ENCODE measurements at places on chromosomes 3 and 15.

GRCh38 chr15:35740761-35741160 is 194.8 kb upstream of the DPH6 start:
- no peak for DNase-seq

- no peak for DNase-seq
These were observed 31.5 kb downstream of the MBNL1 start for GRCh38 chr3:152300029-152300731.

DNA sequence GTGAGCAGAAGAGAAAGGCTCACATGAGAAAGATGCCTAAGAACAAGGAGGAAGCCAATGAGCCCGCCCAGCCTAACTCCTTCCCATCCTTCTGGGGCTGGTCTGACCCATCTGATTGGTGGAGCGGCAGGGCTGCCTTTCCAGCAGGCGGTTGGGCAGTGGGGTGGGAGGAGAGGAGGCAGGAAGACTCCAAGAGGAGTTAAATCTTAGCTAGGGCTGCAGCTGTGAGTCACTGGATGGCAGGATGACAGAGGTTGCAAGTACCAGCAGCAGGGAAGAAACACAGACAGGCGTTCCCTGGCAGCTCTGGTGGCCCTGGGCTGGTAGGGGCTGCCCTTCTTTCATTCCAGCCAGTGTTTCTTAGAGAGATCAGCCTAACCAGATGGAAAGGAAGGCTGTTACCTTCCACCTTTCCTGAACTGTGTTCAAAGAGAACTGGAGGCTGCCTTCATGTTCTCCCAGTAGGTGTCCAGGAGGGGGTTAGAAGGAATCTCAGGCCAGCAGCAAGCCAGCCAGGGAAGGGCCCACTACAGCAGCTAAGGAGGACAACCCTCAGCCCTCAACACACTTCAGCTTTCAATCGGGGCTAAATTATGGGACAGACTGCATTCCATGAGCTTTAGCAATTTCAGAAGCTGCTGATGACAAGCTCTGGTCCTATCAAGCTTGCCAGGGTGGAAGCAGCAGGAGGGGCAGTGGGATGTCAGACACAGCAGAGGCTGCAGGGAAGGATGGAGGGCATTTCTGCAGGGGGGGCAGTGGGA is 50.3 kb downstream of the CHSY1 start:
- no peak for DNase-seq

DNA sequence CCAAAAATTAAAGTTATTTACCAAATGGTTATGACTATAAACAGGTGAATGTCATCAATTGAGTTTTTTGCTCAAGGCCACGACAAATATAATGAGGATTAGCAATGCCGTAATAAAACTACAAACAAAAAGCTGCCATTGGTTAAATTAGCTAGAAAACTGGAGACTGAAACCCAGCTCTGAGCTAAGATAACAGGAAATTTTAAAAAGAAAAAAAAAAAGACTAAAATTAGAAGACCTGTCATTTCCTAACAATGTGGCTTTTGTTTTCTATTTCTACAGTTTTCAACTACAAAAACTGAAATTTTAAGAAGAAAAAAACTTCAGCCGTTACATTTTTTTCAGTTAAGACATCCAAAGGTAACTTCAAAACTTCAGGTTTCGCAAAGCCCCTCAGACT is 9.7 kb downstream of the SLC12A6 start:
- DNase-seq, result no peak

DNA sequence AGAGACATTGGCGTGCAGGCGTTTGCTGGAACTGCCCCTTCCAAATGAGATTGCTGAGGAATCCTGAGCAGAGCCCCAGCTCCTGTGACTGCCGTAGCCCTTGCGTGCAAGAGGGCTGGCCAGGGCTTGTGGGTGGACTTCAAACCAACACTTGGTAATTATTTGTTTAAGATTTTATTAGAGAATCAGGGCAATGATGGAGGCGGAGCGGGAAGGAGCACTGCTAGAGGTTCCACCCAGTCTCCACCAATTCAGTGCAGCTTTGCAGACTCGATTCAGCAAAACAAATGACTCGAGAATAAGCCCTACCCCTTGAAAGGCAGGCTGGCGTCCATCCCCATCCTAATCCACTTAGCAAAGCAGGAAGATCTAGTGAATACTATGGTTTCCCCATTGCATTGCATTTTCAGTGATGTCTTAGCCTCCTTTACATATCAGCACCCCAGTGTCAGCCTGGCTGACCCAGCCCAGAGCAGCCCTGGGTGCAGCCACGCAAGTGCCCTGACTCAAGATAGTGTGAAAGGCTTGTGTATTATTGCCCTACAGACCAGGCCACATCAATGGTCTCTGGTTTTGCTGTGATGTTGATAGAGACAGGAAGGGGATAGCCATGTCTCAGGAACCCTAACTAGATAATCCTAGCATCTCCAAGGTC is 26.0 kb downstream of the GLDN start:
- no peak for DNase-seq

DNA sequence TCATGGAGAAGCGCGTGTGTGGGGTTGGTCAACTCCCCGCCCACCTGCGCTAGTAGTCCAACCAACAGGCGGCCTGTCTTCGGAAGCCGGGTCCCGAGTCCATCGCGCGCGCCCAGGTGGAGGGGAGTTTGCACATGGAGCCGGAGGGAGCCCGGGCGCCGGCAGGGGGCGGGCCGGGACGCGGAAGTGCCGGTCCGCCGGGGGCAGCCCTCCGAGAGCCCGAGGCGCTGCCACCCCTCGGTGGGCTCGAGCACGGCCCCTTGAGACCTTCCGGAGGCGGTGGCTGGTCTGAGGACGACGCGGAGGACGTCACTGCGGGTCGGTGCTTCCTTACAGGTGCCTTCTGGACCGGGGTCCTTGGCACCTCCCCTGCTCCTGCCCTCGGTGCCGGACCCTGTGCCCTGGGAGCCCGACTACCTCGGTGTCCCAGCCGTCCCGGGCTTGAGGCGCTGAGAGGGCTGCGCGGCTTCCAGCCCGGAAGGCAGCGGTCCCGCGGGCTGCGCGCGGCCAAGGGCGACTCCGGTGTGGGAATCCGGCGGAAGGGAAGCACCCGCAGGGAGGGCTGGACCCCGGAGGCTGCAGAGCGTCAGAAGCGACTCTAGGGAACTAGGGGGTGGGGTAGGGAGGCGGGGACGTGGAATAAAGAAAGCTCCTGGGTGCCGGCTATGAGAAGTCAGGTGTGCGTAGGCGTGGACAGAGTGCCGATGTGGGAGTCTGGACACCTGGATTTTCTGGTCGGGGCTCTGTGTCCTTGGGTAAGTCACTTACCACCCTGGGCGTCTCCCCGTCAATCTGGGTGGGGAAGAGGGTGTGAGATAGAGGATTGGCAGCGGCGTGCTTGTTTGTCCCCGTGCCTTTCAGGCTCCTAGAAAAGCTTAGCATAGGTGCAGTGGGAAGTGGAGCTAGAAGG is 212.3 kb downstream of the FGF12 start:
- DNase-seq, result no peak

GRCh38 chr3:12393894-12394293 is 90.4 kb upstream of the TSEN2 start:
- no peak for DNase-seq

DNA sequence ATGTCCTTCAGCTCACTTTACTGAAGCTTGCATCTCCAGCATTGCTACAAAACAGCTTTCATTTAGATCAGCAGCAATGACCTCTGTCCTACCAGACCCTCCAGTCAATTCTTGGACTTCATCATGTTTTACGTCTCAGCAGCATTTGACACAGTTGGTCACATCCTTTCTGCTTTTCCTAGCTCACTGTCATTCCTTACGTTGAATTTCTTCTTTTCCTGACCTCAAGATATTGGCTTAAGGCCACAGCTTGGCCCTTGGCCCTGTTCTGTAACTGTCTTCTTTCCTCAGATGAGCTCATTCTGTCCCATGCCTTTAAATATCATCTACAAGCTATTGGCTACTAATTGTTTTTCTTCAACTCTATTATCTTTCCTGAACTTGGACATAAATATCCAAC is 576.2 kb upstream of the KCNMB2 start:
- DNase-seq, result no peak

- no peak for DNase-seq
These were observed 490.1 kb upstream of the ATP11B start for GRCh38 chr3:182303169-182303568.

DNA sequence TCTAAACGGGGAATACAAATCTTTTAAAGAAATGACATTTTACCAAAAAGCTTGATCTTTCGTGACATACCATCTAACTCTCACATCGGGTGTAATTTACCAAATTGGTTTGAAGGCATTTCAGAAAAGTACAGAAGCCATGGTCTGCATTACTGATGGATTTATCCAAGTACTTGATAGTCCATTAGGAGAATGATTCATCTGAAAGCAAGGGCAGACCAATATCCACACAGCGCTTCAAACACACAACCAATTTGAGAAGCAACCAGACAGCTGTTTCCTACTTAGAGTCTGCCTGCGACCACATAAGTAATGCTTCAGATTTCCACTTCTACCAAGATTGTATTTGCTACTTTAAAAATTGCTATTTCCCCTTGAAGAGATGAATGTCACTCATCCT is 697.6 kb upstream of the ALCAM start:
- no peak for DNase-seq

- no peak for DNase-seq
These were observed 215.6 kb downstream of the LPP start for GRCh38 chr3:188369526-188369925.

GRCh38 chr15:57931570-57931969 is 133.9 kb downstream of the ALDH1A2 start:
- DNase-seq, result no peak

- no peak for DNase-seq
These were observed 57.9 kb downstream of the RLBP1 start for GRCh38 chr15:89163271-89164055.

GRCh38 chr3:87498358-87499080 is 222.1 kb upstream of the POU1F1 start:
- DNase-seq, result no peak

DNA sequence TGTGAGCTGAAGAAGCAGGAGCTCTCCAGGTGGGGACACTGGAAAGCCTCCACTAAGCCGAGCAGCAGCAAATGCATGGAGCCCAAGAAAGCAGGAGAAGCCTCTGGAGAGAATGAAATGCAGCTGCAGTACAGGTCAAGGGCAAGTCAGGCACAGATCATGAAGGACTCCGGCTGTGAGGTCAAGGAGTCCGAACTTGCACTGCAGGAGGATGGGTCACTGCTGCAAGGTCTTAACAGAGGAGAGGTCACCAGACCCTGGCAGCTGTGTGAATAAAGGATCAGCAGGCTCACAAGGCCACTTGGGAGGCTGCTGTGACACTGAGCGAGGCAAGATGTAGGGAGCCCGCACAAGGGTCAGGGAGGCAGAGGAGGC is 24.7 kb upstream of the SLC41A3 start:
- DNase-seq, result no peak

- DNase-seq, result no peak
These were observed 1.3 kb downstream of the AP2M1 start for GRCh38 chr3:184175981-184176376.

DNA sequence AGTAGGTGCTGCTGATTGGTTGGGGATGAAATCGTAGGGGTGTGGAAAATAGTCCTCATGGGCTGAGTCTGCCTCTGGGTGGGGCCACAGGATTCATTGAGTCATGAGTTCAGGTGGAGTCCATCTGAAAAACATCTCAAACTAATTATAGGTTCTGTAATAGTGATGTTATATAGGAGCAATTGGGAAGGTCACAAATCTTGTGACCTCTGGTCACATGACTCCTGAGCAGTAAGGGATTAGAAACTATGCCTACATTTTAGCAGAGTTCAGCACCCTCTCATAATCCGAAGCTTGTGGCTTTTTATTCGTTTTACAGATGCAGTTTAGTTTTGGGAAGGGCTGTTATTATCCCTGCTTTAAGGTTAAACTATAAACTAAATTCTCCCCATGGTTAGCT is 22.9 kb upstream of the NEDD4 start:
- no peak for DNase-seq

DNA sequence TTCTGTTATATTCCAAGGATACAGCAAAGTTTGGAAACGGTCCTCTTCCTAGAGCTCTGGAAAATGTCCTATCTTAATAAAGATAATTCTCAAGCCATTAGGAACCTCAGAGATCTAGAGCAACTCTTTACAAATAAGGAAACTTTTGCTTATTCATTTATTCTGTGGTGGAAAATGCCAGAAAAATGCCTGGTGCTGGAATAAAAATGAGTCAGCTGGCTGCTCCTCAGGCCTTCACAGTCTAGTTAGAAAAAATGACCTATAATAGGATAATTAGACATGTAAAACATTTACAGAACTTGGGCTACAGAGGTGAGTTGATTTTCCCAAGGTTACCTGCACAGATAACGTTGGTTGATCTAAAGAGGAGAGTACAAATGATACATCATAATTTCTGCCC is 372.5 kb downstream of the NLGN1 start:
- DNase-seq, result no peak

DNA sequence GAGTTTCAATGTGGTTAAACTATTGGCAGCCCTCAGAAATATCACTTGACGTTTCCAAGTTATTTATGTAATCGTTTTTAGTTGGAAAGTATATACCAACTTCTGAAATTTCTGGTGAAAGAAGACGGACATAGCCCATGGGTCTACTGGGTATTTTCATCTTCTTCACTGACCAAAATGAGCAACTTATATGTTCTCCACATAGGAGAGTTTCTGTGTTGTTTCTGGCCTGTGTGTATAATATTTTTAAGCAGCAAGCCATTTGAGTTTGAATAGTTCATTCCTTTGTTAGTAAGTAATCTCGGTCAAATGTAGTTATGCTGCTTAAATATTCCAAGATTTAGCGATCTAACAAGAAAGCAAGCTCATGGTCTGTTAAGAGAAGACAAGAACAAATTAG is 57.3 kb downstream of the ADAMTSL3 start:
- no peak for DNase-seq

DNA sequence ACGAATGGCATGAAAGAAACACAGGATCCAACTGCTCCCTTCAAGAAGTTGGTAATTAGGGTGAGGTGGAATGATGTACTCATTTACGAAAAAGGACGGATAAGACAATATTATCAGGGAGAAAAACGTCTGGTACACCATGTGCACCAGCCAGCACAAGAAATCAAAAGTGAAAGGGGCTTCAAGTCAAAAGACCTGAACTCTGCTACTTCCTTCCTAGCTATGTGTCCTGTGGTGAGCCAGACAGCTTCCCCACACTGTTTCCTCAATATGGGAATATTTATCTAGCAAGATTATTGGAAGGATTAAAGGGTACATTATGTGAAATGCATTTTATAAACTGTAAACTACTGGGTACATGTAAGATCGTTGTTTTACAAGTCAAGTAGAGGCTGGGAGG is 33.9 kb downstream of the RAB27A start:
- DNase-seq, result no peak

DNA sequence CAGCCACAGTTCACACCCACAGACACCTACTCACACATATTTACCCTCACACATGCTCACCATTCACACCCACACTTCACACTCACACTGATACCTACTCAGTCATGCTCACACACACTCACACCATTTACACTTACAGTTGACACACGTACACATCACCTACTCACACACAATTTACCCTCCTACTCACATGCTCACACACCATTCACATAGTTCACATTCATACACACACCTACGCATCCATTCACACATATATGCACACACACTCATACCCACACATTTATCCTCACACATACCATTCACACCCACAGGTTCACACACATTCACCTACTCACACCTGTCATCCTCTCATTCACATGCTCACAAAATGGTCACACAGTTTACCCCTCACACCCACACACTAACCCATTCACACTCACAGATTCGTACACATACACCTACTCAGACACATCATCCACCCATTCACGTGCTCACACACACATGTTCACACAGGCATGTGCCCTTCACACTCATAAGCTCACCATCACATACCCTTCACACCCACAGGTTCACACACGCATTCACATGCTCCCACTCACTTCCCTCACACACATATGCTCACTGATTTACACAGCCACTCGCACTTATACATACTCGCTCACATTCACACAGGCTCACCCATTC is 42.3 kb downstream of the HMCES start:
- DNase-seq, result no peak

Data from CMK (cell line).